ENCODE measurements at places on chromosomes 2 and 18.

DNA sequence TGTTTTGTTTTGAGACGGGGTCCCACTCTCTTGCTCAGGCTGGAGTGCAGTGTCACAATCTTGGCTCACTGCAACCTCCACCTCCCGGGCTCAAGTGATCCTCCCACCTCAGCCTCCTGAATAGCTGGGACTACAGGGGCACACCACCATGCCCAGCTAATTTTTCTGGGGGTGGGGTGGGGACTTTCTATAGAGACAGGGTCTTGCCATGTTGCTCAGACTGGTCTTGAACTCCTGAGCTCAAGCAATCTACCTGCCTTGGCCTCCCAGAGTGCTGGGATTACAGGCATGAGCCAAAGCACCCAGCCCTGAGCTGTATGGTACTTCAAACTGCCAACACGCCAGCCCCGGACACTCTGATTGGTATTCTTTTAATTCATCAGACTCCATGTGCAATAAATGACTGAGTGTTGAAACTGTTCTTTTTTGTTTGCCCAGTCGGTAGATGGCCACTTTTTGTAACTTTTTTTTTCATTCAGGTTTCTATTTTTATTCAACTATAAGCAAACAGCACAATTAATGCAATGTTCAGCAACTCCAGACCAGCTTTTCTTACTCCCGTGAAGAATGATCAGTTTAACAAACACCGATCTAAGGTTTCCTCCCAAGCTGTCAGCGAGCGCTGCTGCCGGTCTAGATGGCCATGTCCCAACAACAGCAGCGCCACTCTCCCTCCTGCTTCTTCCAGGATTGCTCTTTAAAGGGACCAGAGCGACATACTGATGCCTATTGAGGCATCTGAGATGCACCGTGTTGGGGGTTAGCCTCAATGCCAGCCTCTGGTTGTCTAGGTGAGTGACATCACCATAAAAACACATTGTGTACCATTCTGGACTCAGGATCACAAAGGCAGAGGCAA lies 12.5 kb upstream of the TGOLN2 start:
- DNase-seq = no peak

- DNase-seq = no peak
Measured at GRCh38 chr18:76943542-76944339, 121.4 kb downstream of the ZNF236 start.

DNA sequence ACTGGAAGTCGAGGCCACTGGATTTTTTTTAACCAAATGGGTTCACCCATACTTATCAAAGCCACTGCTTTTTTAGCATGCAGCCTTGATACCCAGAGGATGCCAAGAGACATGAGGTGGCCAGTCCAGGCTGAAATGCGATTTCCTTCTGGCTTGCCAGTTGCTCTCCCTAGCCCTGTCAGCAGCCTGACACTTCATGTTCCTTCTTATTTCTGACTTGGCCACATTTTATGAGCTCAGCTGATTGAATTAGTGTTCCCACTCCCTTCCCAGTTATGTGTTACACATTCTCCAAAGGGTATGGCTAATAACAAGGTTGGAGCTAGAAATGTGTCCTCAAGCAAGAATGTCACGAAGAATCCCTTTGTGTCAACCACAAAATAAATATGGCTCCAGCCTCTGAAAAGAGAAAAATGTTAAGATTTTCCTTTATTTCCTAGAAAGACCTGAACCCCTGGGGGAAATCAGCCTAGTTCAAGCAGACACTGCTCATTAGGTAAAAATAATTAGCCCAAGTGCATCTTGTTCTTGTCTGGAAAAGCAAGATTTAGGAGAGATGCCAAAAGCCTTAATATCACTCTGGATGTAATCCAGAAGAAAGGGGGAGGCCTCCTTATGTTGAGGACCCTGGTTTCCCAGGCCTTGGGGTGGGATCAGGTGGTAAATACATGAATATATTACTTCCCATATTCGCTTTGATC lies 121.7 kb upstream of the TACR1 start:
- DNase-seq = no peak

DNA sequence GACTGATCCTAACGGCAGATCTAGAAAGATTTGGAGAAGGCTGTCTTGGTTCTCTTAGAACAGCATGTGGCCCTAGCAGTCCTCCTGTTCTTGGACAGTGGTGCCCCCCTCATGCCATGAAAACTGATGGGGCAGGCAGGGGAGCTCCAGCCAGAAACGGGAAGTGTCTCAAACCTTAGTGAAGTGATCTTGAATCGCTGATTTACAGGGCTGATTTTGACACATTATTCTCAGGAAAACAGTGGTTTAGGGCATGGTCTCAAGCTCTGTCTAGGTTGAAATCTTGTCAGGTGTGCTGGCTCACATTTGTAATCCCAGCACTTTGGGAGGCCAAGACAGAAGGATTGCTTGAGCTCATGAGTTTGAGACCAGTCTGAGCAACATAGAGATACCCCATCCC lies 37.8 kb downstream of the SRSF7 start:
- DNase-seq = no peak

GRCh38 chr2:95269036-95269680 lies 5.1 kb upstream of the PROM2 start:
- DNase-seq = peak; percentile 1

DNA sequence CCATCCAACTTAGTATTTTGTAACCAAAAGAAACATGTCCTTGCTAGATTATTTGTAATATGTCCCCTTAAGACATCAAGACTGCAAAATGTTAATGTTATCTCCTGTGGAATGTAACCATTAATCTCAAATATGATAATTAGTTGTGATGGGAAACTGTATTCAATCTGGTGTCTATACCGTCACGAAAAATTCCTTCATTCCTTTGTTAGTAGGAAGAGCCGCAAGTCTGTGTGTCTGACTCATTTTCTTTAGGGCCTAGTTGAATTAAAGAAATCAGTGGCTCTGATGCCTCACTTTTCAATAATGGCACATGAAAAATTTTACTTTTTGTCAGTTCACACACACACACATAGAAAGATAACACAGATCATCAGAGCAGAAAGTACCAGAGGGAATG lies 127.1 kb upstream of the CHAC2 start:
- DNase-seq = no peak

DNA sequence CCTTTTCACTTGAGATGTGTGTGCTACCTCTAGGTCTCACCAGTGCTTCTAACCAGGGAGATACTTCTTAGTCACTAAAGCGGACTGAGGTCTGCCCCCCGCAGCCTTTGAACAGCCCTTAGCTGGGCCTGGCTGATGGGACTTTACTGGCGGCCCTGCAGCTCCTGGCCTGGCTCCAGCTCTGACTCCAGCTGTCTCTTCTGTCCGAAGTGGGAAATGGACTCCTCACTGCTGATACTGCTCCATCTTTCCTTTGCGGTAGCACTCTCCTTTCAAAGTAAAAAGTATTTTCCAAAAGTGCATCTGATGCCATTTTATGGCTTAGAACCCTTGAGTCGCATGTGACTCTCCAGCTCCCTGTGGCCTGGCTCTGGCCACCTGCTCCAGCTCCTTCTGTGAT lies 64.5 kb downstream of the ATP9B start:
- DNase-seq = no peak

GRCh38 chr18:3356614-3357013 lies 93.4 kb upstream of the TGIF1 start:
- DNase-seq = no peak

GRCh38 chr2:214492152-214492551 lies 81.3 kb downstream of the VWC2L start:
- DNase-seq = no peak

DNA sequence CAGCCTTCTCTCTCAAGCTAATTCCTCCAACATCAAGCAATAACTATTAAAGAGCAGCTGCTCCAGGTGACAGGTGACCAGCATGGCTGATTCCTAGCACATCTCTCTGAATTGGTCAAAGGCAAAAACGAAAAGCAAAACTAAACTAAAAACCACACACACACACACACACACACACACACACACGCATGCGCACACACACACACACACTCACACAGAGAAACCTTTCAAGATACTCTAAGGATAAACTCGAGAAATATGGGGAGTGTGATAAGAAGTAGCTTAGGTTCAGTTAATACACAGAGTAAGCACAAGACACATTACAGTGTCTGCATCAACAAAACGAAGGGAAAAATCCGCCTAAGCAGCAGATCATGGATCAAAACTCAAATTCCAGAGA lies 74.5 kb upstream of the FZD7 start:
- DNase-seq = no peak

DNA sequence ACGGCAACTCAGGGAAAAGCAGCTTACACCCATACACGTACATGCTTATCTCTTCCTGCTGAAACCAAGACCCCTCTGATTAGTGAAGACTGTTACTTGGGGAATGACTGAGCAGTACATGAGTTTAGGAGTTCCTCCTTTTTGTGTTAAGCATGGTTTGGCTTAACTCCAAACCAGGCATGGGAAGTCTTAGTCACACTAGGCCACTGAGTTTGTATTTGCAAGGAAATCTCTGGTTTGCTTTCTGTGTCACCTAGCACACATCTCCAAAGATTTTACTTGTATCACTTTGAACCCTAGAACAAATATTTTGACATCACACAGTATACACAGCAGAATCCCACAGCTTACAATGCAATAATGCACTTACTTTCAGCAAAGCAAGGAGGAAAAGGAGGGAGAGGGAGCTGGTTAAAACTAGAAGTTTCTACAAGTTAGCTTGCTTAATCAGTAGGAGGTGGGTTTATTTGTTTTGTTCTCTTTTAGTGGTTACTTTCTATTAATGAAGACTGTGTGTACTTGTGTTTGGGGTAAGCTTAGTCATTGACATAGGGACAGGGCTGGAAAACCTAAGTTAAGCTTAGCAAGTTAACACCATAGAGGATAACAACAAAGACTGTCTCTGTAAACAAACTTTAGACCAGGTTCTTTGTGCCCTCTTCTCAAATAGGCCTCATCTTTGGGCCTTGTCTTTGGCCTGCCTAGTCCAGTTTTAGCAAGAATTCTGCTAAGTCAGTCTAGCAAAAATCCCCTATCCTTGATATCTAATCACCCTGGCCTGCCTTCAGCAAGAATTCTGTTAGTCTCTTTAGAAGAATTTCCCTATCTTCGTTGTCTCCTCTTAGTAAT lies 219.4 kb downstream of the MREG start:
- DNase-seq = no peak

GRCh38 chr18:39366656-39367055 lies 1801.1 kb upstream of the CELF4 start:
- no peak for DNase-seq

DNA sequence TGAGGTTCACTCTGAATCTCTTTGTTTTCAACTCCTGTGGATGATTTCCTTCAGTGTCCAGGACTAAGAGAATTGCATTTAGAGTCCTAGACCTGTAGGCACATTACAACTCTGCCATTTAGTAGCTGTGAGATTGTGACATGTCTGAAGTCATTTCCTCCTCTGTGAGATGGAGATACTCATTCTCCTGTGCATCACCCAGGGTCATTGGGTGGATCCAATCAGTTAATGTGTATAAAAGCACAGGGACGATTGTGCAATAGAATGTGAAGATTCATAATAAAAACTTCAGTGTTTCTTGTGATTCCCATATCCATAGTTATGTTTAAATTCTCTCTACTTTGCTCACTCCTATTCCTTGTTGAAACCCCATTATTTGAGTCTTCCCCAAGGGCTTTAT lies 113.6 kb downstream of the DIS3L2 start:
- DNase-seq = no peak

Data from activated B cell treated with CpG ODN at 0.5 μM for 24 hours (primary cell).